ENCODE measurements at places on chromosomes 3 and 15.

GRCh38 chr3:46884427-46884826 is 6.9 kb downstream of the PTH1R start:
- DNase-seq: no peak

- no peak for DNase-seq
Measured at GRCh38 chr15:68566377-68566954, 12.3 kb upstream of the CORO2B start.

GRCh38 chr3:124669470-124669869 is 60.8 kb upstream of the UMPS start:
- DNase-seq: no peak

DNA sequence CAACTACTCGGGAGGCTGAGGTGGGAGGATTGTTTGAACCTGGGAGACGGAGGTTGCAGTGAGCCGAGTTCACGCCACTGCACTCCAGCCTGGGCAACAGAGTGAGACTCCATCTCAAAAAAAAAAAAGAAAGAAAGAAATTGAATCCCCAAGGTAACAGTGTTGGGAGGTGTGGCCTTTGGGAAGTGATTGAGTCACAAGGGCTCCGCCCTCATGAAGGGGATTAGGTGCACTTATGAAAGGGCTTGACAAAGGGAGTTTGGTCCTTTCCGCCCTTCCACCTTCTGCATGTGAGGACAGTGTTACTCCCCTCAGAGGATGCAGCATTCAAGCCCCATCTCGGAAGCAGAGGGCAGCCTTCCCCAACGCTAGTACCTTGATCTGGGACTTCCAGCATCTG is 21.3 kb downstream of the POC1A start:
- no peak for DNase-seq

- DNase-seq: no peak
Measured at GRCh38 chr3:184597829-184598573, 36.4 kb downstream of the EPHB3 start.

GRCh38 chr3:46538803-46539442 is 27.2 kb downstream of the LRRC2 start:
- DNase-seq: no peak

GRCh38 chr3:157531301-157531660 is 28.1 kb upstream of the VEPH1 start:
- no peak for DNase-seq

- no peak for DNase-seq
Measured at GRCh38 chr15:62323353-62323890, 158.3 kb upstream of the C2CD4B start.

- DNase-seq: no peak
Measured at GRCh38 chr3:54983266-54984099, 55.6 kb upstream of the LRTM1 start.

- no peak for DNase-seq
Measured at GRCh38 chr3:120498556-120499346, 48.0 kb upstream of the FSTL1 start.

Measured in NCI-H526 treated with DMSO at 0.1 percent for 48 hours (cell line).